ENCODE measurements at places on chromosomes 12 and 14. TPM values are rescaled to one million over a fixed set of nuclear protein-coding genes. Genes with fewer than 3 reads are reported as not detected.

GRCh38 chr12:65828711-65829339, 4.5 kb downstream of the HMGA2 start:
- DNase-seq, result no peak

Gene AQP6
- total RNA-seq, result not detected

- DNase-seq, result no peak
These were observed 414.0 kb downstream of the CCDC91 start for GRCh38 chr12:28604240-28604639.

Gene PPM1H
- 0.49 TPM for total RNA-seq

Gene BEST3
- not detected for total RNA-seq

GRCh38 chr12:116677202-116677661, 60.6 kb downstream of the SPRING1 start:
- no peak for DNase-seq

- no peak for DNase-seq
These were observed 55.8 kb downstream of the MAP3K9 start for GRCh38 chr14:70753518-70753953.

DNA sequence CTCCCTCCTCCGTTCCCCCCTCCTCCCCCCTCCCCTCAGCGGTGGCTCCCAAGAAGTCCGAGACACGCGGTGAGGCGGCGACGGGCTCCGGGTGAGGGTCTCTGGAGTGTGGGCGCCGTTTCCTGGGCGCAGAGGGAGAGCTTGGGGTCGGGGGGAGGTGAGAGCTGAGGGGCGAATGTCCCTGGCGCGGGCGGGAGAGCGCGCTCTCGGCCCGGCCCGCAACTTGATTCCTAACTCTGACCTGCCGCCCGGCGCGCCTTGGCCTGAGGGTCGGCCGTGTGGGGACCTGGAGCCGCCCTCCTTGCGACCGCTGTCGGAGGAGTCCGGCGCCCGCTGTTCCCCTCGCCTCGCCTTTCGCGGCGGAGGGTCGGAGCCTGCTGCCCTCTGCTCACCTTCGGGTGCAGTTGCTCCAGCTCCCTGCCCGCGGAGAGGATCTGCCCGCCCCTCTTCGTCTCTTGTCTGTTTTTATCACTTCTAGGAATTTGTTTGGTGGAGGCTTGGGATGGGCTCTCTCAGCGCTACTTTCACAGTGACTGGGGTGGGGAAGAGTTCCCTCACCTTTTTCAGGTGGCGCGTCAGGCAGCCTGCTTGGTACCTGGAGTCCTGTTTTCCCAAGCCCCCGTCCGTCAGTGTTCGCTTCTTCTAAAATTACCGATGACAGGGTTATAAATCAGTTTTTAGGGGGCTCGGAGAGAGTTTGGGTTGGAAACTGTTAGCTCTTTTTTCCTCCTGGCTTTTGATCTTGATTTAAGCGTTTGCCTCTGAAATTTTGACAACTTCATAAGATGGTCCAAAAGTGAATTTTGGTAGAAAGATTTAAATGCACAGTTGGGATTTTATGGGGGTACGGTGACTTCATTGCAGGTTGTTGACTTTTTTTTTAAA, 495 bp downstream of the ADIPOR2 start:
- no peak for DNase-seq

- no peak for DNase-seq
These were observed 35.7 kb downstream of the IQSEC3 start for GRCh38 chr12:101969-102878.

Gene HOXC9
- total RNA-seq, result not detected

GRCh38 chr14:95163132-95163531, 5.8 kb upstream of the DICER1 start:
- no peak for DNase-seq

Gene AKAP3
- not detected for total RNA-seq

GRCh38 chr14:55539975-55540374, 40.0 kb upstream of the KTN1 start:
- DNase-seq, result no peak

DNA sequence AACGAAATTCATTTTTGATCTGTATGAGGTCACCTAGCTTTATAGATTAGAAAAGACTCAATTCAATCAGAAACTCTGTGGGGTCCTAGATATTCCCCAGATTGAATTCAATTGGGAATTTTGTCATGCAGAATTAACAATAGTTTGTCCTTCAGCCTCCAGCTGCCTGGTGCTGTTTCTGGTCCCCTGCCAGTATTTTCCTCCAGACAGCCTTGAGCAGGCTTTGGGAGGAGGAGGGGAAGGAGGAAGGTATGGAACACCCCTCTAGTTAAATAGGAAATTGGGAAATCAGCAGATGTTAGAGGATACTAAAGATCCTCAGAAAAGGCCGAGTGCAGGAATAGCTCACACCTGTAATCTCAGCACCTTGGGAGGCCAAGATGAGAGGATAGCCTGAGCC, 10.6 kb downstream of the GRIP1 start:
- DNase-seq, result no peak

GRCh38 chr14:102323102-102323501, 3.6 kb downstream of the ZNF839 start:
- DNase-seq, result no peak

GRCh38 chr14:36659010-36659821, 2.4 kb upstream of the PAX9 start:
- no peak for DNase-seq

GRCh38 chr12:34288963-34289345, 266.7 kb downstream of the ALG10 start:
- no peak for DNase-seq

DNA sequence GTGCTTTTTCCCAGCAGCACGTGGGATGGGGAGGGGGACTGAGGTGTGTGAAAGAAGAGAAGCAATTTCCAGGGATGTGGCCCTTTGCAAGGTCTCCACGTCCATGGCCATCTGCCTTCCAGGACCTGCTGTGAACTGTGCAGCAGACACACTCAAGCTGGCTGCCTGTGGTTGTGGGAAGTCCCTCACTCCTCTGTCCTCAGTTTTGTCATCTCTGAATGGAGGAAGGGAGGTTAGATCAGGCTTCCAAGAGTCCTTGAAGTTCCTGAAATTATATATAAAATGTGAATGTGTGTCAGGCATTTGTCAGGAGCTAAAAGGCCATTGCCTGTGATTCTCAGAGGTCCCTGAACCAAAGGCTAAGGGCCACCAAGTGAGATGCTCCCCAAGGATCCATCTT, 328.2 kb downstream of the CACNA1C start:
- DNase-seq, result no peak

DNA sequence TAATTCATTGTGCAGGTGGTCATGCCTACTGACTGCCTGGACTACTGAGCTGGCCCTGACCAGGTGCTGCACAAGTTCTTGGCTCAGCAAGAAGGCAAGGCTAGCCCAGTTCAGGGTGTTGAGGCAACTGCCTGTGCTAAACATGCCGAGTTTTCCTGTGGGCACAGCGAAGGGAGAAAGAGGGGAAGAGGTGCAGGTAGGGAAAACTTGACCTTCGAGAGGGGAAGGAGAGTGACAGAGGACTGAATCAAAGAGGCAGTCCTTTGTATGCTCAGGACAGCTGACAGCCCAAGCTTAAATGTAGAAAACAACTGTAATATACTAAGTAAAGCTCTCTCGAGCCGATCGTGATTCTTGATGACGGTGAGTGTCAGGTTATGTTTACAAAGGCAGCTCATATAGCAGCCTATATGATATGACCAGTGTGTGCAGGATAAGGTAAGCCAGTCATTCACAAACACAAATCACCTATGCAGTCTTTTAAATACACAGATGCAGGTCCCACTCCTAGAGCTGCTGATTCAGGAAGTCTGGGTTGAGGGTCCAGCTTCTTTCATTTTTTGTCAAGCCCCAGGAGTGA, 2.6 kb downstream of the IRAK3 start:
- DNase-seq, result no peak

GRCh38 chr12:116537101-116537904, 21.9 kb upstream of the MAP1LC3B2 start:
- DNase-seq, result no peak

DNA sequence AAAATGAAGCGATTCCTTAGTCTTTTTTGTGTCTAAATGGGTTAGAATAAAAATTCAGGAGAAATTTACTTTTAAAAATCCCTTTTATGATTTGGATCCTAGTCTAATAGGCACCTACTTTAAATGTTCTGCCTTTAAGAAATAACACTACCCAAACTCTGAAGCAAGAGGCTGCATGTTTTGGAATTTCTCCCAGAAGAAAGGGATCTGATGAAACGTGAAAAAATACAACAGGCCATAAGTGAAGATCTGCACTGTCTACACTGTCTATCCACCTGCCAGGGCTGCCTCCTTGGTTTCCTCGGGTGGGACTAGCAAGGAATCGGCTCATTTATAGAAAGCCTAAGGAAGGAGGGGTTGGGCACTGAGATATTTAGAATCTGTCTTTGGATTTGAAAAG, 22.1 kb downstream of the ACVR1B start:
- DNase-seq, result no peak

Gene ELK3
- 39.5 TPM for total RNA-seq

Gene GNB3
- 5.2 TPM for total RNA-seq

Gene DIP2B
- 32.2 TPM for total RNA-seq

DNA sequence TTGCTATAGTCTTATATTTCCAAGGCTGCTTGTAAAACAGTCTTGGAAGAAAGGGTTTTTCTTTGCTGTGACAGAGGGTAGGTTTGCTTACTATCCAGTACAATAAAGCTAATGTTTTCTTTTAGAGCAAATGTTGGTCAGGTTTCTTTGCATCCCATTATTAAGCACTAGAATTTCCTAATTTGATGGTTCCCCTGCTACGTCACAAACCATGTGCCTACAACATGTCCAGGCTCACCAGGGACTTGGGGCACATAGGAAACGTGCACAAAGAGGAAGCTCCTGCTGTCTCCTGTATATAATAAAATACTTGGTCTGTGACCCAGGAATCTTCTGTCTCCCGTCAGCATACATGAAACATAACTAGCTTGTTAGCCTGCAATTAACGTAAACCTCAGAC, 486.3 kb upstream of the LRFN5 start:
- DNase-seq, result no peak

GRCh38 chr14:96580566-96580965, 78.4 kb downstream of the PAPOLA start:
- no peak for DNase-seq

DNA sequence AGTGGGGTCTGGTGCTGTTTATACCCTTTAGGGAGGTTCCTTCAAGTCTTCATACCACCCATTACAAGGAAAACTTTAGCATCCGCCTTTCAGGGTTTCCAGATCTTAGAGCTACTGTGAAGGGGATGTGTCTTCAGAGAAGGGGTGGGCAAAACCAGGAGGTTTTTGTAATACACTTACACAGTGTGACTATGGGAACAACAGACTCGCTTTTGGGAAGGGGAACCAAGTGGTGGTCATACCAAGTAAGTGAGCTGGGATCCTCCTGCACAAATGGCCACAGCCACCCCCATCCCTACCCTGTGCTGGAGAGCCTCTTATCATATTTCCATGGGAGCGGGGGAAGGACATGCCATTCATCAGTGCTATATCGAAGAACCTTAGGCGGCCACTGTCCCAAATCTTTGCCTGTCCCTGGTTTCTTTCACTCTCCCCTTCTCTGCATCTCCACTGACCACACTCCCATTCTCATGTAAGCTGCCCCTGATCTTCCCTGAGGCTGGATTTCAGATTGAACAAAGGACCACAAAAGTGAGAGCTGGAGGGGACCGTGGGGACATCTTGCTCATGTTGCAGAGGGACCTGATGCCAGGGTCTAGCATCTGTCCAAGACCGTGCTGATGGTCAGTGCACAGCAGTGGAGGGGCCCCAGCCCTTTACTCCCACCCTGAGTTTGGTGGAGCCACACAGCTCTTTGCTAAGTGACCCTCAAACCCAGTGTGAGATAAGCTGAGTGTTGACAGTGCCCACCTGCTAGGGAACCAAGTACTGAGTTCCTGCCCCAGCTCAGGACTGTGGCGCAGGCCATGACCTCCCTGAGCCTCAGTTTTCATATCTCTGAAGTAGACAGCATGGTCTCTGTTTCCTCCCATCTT, 51.4 kb downstream of the DAD1 start:
- DNase-seq, result no peak

GRCh38 chr12:104507672-104508071, 50.9 kb downstream of the CHST11 start:
- no peak for DNase-seq

GRCh38 chr12:100995201-100995600, 200.6 kb downstream of the ANO4 start:
- DNase-seq, result no peak

GRCh38 chr12:80565271-80565670, 121.2 kb downstream of the PTPRQ start:
- no peak for DNase-seq

DNA sequence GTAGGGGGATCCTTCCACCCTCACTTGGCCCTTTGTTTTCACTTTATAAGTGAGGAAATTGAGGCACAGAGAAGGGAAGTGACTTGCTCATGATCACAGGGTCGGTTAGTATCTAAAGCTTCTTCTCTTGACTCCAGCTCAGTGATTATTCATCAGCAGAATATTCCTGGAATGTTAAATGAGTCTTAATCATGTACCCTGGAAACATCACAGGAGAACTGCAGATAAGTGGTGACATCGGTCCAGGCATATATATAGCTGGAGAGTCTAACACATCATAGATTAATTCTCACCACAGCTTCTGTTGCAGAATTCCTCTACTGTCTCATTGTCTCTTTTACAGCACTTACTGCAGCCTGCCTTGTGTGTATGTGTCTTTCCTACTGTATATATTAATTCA, 69.9 kb downstream of the PAH start:
- DNase-seq, result no peak

DNA sequence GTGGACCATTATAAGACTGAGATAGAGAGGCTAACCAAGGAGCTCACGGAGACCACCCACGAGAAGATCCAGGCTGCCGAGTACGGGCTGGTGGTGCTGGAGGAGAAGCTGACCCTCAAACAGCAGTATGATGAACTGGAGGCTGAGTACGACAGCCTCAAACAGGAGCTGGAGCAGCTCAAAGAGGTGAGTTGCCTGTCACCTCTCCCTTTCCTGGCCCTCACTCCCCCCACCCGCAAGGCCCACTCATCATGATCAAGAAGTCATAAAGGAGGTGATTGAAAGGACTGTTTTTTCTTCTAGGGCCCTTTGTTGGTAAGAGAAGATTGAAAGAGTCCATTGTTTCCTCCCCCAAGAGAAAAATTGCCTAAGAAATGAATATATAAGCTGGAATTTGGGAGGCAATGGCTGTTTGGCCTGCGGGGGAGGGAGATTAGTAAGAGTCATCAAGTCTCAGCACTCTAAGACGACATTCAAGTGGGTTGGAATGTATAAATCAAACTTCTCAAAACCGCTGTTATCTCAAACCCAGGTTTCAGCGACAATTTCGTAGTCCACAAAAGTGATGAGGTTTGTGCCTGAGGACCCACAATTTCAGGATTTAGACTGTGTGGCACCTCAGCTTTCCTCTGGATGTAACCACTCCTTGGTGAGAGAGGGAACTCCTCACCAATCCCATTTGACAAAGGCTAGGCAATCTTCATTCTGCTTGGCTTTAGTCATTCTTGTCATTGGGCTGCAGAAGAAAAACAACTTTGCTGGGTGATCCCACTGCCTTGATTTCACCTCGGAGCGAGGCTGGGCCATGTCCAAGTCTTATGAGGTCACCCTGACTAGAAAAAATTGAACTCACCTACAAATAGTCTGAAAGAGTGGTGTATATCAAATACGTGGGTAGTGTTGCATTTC, 966 bp downstream of the BICD1 start:
- DNase-seq, result no peak

Gene SRRM4
- total RNA-seq, result under 0.01 TPM
